Esophagus squamous epithelium (tissue), 5 donors: ENCODE measurements at places on chromosomes 1 and 21.

DNA sequence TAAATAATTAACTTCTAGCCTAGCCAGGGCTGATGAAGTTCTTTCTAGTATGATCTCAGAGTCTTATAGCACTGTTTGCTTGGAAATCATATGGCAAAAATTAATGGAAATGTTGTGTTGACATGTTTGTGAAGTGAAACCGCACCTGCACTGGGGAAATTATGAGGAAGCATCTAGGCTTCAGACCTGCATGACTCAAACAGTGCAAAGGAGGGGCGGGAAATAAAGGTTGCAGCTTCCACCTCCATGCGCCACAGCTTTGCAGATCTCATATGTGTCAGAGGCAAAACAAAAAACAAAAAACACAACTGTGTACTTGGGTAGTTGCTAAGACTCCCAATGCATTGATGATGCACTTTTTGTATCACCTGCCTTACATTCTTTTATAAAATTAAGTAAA, 1080.6 kb downstream of the PLA2G4A start:
- no peak for DNase-seq

- no peak for DNase-seq
These were observed 6.4 kb upstream of the GBP5 start for GRCh38 chr1:89279011-89279466.

GRCh38 chr1:36366091-36366661, 19.5 kb downstream of the STK40 start:
- no peak for DNase-seq

- peak; percentile 15 for DNase-seq
These were observed 51.1 kb upstream of the EDEM3 start for GRCh38 chr1:184805667-184806295.

DNA sequence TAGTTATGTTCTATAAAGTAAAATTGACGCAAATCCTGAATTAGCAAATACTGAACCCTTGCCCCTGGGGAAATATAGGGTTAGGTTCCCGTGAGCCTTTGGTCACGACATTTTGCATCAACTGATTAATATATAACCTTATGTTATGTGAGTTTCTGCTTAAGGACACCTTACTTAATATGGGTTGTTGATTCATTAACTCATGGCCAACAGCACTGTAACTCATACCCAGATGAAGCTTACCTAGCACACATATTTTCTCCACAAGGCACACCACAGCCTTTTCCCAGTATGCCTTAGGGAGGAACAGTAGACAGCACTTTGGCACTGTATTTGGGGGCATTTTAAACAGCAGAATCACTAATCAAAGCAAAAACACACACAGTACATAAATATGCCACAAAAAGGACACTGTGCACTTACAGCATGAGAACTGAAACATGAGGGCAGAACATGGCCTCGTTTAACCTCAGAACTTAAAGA, 15.1 kb downstream of the INAVA start:
- no peak for DNase-seq

GRCh38 chr1:59408608-59409240, 111.8 kb downstream of the FGGY start:
- no peak for DNase-seq

- no peak for DNase-seq
These were observed 28.0 kb upstream of the SFPQ start for GRCh38 chr1:35220976-35221375.

DNA sequence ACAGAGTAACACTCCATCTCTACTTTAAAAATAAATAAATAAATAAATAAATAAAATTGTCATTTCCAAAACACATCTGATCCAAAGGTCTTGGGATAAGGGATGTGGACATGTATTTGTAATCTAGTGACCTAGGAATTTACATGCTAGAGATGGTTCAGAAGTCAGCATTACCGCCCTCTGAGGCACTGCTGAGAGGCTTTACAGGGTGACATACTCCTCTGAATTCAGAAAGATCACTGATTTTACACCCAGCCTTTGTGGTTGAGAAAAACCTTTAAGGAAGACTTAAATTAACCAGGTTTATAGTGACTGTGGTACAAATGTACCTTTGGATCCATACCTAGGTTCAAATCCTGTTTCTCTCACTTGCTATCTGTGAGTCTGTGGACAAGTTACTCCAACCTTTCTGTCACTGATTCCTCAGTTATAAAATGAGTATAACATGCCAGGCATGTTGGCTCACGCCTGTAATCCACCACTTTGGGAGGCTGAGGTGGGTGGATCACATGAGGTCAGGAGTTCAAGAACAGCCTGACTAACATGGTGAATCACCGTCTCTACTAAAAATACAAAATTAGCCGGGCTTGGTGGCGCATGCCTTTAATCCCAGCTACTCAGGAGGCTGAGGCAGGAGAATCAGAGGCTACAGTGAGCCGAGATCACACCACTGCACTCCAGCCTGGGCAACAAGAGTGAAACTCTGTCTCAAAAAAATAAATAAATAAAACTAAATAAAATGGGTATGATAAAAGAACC, 20.1 kb downstream of the OSBPL9 start:
- DNase-seq = no peak

GRCh38 chr1:152972196-152972886, 1.9 kb downstream of the SPRR4 start:
- no peak for DNase-seq

DNA sequence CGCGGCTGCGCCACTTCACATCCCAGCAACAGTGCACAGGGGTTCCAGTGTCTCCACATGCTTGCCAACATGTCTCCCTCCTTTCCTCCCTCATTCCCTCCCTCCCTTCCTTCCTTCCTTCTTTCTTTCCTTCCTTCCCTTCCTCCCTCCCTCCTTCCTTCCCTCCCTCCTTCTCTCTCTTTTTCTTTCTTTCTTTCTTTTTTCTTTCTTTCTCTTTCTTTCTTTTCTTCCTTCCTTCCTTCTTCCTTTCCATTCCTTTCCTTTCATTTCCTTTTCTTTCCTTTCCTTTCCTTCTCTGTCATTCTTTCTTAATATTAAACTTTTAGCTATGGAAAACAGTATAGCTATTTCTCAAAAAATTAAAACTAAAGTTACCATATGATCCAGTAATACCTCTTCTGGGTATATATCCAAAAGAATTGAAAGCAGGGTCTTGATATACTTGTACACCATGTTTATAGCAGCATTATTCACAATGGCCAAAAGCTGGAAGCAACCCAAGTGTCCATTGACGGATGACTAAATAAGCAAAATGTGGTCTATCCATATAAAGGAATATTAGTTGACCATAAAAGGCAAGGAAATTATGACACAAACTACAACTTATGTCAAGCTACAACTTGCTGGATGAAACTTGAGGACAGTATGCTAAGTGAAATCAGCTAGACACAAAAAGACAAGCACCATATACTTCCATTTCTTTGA, 55.0 kb upstream of the TLR5 start:
- no peak for DNase-seq

- no peak for DNase-seq
These were observed 142.7 kb downstream of the NPHP4 start for GRCh38 chr1:5849550-5849949.

DNA sequence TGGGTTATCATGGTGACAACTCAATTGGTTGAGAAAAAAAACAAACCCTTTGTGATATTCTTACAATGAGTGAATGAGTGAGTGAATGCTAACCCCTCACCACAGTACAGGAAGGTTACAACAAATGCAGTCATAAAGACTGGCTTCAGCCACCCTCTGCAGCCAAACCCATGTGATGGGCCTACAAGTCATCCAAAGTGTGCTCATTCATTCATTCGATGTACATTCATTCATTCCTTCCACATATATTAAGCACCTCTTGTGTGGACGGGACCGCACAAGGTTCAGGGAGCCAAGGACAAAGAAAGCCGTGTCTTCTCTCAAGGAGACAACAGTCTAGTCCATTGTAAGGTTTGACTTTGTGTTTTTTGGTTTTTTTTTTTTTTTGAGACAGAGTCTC, 49.4 kb downstream of the WDR4 start:
- DNase-seq = no peak

GRCh38 chr21:39097335-39097861, 85.9 kb downstream of the PSMG1 start:
- DNase-seq = no peak

GRCh38 chr1:170240409-170240808, 94.7 kb downstream of the NTMT2 start:
- no peak for DNase-seq

DNA sequence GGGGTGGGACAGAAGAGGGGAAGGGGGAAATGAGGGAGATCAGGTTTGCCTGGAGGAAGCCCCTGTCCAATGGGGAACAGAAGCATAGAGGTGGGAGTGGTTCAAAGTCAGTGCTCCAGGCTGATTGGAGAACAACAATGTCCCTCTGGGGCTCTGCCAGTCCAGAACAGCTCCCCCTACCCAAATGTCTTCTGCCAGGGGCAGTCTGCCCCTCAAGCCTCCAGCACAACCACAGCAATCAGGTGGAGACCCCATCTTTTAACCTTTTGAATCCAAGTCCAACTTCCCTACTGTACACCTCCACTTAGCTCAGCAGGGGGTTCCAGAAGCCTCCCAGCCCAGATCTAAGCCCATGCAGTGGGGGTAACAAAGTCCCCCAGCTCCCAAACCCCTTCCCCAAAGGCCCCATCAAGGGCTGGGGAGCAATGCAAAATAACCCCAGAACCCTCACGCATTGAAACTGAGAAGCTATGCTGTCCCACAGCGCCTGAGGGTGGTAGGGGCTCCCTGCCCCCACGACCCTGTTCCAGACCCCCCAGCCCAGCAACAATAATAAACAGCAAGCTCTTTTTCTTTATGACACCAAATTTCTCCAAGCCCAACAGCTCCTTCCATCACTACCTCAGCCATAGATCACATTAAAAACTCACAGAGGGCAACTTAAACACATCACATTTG, 3.3 kb downstream of the AHDC1 start:
- no peak for DNase-seq
